ENCODE measurements at places on chromosomes 5 and 9.

DNA sequence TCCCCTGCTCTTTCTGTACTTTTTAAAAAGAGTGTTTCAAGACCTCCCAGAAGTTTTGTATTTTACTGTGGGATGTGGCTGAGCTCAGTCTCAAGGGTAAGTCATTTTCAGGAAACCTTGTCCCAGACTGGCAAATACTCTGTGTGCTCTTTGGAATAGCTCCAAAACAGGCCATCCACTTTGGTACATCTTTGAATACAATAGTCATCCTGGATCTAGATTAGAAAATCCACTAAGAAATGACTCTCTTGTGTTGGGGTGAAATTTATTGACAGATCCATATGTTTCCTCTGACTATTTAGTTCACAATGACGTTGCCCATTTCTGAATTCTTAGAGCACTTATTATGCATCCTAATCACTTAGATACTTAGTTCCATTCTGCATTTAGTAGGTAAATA lies 95.2 kb downstream of the PLCXD3 start:
- DNase-seq = no peak

DNA sequence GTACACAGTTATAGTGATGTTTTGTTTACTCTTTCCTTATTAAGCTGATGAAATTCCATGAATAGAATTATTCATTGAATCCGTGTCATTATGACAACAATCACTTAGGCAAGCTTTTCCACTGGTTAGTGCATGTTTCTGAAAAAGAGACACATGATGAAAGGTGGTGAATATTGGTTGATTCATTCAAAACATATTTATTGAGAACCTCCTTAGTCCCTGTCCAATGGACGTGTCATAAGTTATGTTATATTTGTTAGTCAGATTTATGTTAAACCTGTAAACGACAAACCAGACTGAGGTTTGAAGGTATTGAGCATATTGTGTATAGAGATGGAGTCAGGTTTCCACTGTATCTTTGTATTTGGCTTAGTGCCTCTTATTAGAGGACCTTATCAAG lies 1888.9 kb upstream of the CDH6 start:
- no peak for DNase-seq

- no peak for DNase-seq
Observed at GRCh38 chr5:65320250-65320649, 161.5 kb downstream of the ADAMTS6 start.

DNA sequence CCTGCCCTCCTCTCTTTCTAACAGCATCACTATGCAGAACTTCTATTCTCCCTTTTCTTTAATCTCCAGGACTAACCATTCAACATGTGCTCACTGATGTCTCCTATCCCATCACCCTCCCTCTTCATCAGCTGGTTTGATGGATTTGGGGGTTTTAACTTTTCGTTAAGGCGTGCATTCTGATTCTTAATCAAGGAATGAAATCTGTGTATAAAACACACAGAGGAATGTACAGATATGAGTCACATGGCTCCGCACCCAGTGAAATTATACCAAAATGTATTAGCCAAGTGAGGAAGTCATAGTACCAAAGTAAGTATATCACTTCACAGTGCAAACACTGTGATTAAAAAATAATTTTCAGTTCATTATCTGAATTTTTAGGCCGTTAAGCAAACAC lies 35.2 kb downstream of the MARCHF11 start:
- DNase-seq = no peak

DNA sequence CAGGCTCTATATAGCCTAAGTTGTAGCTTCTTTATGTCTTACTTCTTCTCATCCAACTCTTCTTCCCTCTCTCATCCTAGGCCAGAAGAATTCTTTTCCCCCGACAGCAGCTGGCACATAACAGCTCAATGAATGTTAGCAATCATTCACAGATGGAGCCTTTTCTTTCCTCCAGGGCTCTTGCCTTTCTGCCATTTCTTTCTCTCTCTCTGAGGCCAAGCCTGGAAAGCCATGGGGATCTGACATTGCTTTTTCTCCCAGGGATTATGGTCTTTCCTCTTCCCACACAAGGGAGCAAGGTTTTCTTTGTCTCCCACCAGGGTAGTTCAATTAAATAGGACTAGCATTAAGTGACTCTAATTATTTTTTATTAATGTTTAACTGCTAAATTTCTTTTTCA lies 20.5 kb downstream of the SMIM15 start:
- DNase-seq = no peak

- no peak for DNase-seq
Observed at GRCh38 chr5:1478271-1479035, 33.2 kb upstream of the SLC6A3 start.

DNA sequence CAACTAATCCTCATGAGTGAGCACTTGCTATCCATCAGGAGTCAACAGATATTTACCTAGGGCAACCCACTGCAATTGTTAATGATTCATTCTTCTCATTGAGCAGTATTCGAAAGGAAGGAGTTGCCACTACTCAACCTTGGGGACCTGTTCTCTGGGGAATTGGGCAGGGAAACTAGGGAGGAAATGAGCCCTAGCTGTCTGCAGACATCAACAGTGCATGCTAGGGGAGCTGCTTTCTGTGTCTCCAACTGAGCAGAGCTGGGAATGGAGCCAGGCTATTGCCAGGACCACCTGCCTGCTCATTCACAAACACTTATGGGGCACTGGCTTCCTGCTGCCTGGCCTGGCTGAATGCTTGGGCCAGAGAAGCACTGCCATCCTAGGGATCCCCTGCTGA lies 183.4 kb downstream of the TMEM38B start:
- DNase-seq = no peak

GRCh38 chr5:161277011-161277410 lies 269.5 kb downstream of the GABRB2 start:
- no peak for DNase-seq

- no peak for DNase-seq
Observed at GRCh38 chr9:135087489-135087792, at the start of gene OLFM1. Gene OLFM1 (plus strand): TSS chr9:135087668. CDS start chr9:135087990, 322 bp downstream.

- DNase-seq = no peak
Observed at GRCh38 chr9:93818827-93819472, 136.2 kb downstream of the BARX1 start.

GRCh38 chr5:133569347-133569746 lies 43.0 kb downstream of the FSTL4 start:
- no peak for DNase-seq

All from activated effector memory CD4-positive, alpha-beta T cell treated with Interleukin-2 at 50 U/mL for 16 hours (primary cell).